ENCODE measurements at places on chromosomes 5 and 9.

GRCh38 chr5:134140530-134141201, 26.2 kb downstream of the TCF7 start:
- DNase-seq = no peak

- DNase-seq = no peak
Measured at GRCh38 chr9:131554087-131554842, 8.9 kb downstream of the PRRT1B start.

DNA sequence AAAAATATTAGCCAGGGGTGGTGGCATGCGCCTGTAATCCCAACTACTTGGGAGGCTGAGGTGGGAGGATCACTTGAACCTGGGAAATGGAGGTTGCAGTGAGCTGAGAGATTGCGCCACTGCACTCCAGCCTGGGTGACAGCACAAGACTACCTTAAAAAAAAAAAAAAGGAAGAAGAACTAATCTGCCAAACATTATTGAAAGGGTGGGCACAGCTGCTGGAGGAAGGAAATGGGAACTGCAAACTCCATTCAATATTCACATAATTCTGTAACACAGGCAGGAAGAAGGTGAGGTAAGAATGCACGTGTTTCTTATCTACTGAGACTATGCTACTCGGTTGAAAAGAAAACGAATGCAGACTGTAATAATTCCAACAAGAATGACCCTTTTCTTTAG, 121.1 kb upstream of the GNA14 start:
- DNase-seq = no peak

DNA sequence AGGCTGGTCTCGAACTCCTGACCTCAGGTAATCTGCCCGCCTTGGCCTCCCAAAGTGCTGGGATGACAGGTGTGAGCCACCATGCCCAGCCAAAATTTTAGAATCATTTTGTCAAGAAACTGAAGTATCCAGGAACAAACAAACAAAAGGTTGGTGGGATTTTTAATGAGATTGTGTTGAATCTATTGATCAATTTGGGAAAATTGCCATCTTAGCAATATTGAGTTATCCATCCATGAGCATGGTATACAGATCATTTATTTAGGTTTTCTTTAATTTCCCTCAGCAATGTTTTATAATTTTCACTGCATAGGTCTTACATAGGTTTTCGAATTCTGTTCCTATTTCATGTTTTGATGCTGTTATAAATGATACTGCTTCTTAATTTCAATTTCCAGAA, 5.7 kb upstream of the LPCAT1 start:
- DNase-seq = no peak

- no peak for DNase-seq
Measured at GRCh38 chr5:174311531-174312269, 266.2 kb downstream of the NSG2 start.

GRCh38 chr9:89956907-89957306, 352.1 kb downstream of the GADD45G start:
- no peak for DNase-seq

DNA sequence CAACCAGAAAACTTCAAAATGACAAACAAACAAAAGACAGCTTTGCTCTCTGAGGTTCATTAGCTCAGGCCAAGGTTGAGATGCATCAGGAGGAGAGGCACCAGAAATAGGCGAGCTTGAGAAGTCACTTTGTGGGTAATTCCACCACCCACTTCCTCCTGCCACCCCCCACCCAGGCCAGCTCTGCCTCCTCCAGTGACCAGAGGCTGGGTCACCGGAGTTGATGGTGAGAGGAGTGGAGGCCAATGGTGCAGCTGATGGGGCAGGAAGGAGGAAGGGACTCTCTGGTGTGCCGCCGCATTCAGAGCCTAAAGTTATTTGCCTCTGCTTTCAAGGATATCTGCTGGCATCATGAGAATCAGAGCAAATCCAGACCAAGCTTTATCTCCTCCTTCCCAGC, 73.8 kb upstream of the ASTN2 start:
- DNase-seq = no peak

DNA sequence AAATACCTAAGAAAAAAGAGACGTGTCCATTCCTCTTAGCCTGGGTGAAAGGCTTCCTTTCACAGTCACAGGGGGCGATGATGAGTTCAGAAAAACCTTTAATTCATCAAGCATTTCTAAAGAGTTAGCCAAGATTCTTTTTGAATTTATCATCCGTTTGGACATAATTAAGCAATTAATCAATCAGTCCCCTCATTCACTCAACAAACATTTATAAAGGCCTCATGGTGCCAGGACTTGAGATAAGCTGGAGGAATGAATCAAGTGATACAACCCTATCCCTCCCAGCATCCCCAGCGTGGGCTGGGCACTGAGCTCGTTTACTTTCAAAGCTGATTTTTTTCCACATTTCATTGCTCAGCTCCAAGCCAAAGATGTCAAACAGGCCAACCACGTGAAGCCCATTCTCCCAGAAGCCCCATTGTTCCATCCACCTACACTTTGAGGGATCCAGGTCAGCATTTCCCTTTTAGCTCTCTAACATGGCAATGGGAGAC, 140.5 kb downstream of the SLIT3 start:
- DNase-seq = no peak

- DNase-seq = no peak
Measured at GRCh38 chr9:12185856-12186255, 507.3 kb upstream of the TYRP1 start.

All from esophagus squamous epithelium (tissue), 5 donors.